Renal cortex interstitium (tissue), 15 donors: ENCODE measurements at places on chromosomes 2 and 18.

GRCh38 chr2:41779888-41780287 lies 267.9 kb upstream of the PKDCC start:
- no peak for DNase-seq

DNA sequence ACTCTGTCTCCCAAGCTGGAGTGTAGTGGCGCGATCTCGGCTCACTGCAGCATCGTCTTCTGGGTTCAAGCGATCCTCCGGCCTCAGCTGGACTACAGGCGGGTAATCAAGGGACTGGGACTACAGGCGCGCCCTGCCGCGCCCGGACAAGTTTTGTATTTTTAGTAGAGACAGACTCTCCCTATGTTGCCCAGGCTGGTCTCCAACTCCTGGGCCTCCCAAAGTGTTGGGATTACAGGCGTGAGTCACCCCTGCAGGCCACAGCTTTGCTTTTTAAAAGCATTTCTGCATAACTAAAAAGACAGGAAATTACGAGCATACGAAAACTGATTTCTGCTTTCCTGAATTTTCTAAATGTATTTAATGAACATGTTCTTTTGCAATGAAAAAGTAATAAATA lies 916 bp upstream of the OSBPL1A start:
- no peak for DNase-seq

DNA sequence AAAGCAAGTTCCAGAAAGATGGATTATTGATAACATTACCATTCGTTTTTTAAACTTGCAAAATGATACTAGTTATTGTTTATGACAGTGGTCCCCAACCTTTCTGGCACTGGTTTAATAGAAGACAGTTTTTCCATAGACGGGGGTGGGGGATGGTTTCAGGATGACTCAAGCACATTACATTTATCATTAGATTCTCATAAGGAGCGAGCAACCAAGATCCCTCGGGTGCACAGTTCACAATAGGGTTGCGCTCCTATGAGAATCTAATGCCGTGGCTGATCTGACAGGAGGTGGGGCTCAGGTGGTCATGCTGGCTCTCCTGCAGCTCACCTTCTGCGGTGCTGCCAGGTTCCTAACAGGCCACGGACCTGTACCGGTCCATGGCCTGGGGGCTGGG lies 86.2 kb downstream of the BCL2 start:
- DNase-seq = no peak

GRCh38 chr2:65820454-65820853 lies 388.1 kb upstream of the SPRED2 start:
- no peak for DNase-seq

DNA sequence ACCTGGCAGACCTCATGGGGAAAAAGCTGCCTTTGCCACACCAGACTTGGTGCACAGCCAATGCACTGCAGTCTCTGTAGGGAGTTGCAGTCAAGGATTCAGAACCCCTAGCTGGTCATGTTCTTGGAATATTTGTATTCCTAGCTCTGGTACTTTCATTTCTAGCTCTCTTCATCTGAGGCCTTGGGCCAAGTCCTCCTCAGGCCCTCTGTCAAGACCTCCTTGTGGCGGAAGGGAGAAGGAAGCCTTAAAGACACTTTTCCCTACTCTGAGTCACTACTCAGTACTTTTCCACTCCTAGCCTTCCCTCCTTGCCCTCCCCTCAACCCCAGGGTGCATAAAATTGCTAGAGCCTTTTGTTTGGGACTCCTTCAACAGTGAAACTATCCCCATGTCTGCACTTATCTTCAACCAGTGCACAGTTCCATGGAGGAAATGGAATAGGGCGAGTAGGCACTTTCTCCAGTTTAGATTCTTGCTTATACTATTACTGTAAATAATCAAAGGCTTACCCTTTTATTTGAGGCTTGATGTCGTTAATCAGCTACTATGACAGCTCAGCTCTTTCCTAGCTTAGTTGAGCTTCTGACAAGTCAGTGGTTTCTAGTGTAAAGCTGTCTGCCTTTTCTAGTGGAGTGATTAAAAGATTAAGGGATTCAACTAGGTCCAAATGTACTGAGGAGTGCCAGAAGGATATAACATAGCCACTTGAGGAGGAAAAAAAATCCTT lies 15.8 kb downstream of the M1AP start:
- no peak for DNase-seq

- DNase-seq = no peak
Observed at GRCh38 chr2:27152796-27153464, 4.1 kb downstream of the TCF23 start.

DNA sequence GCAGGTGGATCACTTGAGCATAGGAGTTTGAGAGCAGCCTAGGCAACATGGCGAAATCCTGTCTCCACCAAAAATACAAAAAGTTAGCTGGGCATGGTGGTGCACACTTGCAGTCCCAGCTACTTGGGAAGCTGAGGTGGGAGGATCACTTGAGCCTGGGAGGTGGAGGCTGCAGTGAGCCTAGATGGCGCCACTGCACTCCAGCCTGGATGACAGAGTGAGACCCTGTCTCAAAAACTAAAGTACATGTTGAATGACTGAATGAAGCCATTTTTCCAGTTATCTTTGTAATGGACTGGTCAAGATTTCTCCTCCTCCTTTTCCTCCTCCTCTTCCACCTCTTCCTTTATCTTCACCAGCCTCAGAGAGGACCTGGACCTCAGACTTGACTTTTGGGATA lies 272.0 kb downstream of the SMAD2 start:
- DNase-seq = no peak

DNA sequence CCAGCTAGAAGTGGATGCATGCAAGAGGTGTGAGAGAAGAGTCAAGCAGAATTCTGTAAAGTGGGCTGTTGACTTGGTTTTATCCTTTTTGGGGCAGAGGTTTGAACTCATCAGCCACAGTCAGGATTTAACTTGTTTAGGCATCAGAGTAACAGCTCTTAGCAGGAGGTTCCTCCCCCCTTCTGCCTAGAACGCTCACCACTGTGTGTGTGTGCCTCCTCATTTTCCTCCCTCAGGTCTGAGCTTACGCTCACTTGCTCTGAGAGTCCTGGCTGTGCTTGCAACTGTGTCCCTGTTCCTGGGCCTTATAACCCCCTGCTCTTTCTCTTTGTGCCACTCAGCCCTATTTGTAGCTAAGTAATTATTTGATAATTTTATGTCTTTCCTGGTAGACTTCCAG lies 167.9 kb downstream of the TMEM182 start:
- no peak for DNase-seq

DNA sequence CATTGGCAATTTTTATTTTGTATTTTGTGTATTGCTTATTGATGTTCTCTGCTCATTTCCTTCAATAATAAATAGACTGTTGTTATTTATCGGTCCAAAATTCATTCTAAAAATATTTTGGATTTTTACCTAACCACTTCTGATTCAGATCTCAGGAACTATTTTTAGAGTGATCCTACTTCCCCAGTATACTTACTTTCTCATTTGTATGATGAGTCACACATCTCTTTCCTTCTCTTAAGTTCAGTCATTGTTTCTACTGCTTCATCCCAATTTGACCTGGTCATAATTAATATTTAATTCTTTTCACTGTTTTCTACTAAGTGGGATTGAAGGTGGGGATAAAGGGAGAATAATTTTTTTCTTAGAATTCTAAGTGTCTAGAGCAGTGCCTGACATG lies 75.1 kb downstream of the AGPS start:
- DNase-seq = no peak

- DNase-seq = no peak
Observed at GRCh38 chr2:85929096-85930050, 40.6 kb upstream of the ST3GAL5 start.

- DNase-seq = no peak
Observed at GRCh38 chr2:74835831-74836674, 2.1 kb downstream of the HK2 start.

DNA sequence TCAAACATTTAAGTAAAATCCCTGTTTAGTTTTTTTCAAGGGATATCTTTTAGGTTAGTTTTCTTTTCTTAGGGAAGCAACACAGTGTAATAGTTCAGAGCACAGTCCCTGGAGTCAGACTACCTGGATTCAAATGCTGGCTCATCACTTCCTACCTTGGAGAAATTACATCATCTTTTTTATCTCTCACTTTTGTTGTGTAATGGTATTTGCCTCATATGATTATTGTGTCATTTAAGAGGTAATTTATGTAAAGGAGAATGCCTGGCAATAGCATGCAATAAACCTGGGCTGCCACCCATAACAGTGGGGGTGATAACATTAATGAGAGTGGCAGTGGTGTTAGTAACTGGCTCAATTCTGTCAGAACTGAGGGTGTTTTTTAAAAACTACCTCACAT lies 26.3 kb downstream of the ERLEC1 start:
- DNase-seq = no peak

DNA sequence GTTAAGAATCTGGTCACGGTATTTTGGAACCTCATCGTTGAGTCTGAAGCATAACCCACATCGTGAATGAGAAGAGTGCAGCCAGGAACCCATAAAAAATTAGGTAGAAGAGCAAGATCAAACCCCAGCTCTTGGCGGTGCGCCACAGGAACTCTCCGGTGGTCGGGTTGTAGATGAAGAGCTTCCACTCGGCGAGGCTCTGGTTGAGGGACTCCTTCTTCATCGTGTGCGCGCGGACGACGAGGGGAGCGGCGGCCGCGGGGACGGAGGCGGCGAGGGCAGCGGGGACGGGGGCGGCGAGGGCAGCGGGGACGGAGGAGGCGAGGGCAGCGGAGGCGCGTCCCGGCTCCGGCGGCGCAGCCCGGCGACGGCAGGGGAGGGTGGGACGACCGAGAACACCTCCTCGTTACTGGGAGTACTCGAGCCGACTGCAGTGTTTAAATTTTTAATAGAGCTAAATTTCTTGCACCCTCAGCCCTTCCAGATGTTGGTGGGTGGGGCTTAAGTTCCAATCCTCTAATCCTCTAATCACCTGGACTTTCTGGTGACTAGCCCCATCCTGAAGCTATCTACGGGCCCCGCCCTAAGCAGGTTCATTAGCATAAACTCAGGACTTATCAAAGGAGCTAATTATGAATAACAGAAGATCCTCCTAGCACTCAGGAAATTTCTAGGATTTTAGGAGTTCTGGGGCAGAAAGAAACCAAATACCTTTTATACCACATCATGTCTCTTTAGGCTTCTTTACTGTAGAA lies 20.4 kb upstream of the PAPOLG start:
- DNase-seq = no peak

DNA sequence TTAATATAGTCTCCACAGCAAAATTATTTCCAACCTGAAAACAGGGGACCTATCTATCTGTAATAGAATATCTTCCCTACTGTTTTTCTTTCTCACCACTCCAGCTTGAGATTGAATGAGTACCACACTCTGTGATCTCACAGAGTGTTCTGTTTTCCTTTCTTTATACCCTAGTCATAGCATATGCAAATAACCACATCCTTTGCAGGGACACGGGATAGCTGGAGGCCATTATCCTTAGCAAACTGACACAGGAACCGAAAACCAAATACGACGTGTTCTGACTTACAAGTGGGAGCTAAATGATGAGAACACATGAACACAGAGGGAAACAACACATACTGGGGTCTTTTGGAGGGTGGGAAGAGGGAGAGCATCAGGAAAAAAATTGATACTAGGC lies 224.7 kb downstream of the SLC8A1 start:
- DNase-seq = no peak

- DNase-seq = no peak
Observed at GRCh38 chr2:58620896-58621295, 379.8 kb upstream of the FANCL start.

GRCh38 chr2:60861736-60862135 lies 19.6 kb upstream of the REL start:
- no peak for DNase-seq

GRCh38 chr2:200405599-200406298 lies 99.3 kb downstream of the SPATS2L start:
- no peak for DNase-seq

GRCh38 chr2:170582313-170582712 lies 132.8 kb upstream of the SP5 start:
- DNase-seq = no peak

DNA sequence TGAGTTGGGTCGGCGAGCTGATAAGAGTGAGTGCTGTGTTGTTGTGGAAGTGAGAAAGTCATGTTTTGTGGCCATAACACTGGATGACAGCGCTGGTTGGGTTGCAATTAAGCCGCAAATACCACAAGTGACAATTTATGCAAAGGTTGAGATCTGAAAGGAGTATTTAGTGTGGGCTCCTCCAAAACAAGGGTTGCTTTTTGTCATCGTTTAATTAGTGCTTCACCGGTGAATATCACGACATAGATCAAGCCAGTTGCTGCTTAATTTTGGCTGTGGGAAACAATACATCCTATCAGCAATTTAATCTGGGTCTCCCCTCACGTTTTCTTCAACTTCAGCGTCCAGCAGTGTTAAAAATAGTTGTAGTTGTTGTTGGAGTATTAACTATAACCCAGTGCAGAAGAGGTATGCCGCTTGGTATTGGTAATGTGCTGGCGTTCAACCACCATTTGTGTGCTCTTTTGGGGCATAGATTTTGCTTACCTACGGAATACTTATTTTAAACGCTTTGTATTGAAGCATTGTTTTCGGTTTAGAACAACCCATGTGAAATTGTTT lies 662 bp downstream of the ACVR2A start:
- no peak for DNase-seq

- DNase-seq = no peak
Observed at GRCh38 chr2:127145280-127145895, 38.4 kb upstream of the BIN1 start.

DNA sequence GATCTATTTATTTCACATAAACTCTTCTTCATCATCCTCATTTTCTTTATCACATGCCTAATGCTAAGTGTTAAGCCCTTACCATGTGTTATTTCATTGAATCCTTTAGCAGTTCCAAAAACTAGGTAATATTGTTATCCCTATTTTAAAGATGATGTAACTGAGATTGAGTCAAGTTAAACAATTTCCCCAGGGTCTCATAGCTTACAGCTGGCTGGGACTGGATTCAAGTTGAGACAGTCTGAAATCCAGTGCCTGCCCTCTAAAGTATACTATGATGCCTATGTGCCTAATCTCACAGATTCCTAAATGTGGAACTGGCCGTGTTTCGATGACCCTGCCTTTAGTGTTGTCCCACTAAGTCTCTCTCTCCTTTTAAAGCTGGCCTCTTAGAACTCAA lies 108.5 kb downstream of the MAP2 start:
- DNase-seq = no peak

DNA sequence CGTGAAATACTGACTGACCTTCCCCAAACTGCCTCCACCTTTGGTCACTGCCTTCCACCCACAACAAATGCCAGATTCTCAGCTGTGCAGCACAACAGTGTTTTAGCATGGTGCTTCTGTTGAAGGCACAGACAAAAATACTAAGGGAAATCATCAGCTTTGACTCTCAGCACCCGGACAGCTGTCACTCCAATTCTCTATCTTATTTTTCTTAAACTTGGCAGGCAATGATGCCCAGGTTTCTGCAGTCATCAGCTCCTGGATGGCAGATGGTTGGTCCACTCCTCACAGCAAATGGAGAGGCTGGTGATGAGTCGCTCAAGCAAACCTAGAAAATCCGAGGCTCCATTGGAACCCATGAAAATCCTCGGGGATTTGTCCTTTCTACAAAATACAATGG lies 2.9 kb upstream of the FAM124B start:
- no peak for DNase-seq

- peak; percentile 77 for DNase-seq
Observed at GRCh38 chr2:102141970-102142828, at the start of gene IL1R1. IL1R1 (plus strand) TSS chr2:102142746; CDS start chr2:102157725, 14,979 bp downstream.
